ENCODE measurements at places on chromosomes 13 and 19.
A peak's percentile ranks its signal among the peaks of the same experiment; 100 is the strongest.

DNA sequence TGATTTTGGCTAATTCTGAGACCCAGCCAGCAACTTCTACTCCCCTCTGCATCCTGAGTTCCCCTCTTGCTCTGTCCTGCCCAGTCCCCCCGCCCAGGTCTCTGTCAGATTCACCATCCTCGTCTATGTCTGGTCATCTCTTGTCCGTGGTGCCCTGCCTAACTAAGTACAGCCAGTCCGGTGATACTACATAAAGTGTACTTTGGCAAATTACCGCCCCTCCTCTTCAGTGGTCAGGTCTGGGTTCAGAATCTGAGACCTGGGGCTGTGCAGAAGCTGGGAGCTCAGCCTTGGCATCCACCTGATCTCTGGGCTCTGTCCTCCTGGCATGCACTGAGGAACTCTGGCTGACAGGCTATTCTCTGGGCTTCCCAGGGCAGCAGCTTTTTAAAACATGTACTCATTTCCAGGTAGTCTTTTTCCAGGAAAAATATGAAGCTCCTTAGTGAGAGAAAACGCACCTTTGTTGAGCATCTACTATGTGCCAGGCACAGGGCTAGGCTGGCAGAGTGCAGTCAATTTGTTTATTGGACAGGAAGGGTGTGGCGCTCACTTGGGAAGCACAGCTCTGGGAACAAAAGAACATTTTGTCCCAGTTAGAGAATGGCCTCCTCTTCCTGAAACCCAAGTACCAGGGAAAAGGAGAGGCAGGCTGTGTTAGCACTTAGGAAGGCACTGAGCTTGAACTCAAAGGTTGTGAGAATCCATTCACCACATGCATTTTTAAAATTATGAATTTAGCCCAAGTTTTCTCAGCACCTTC is 88.9 kb downstream of the TSHZ3 start:
- no peak for DNase-seq

GRCh38 chr19:17982430-17982829 is 15.5 kb downstream of the KCNN1 start:
- no peak for DNase-seq

GRCh38 chr13:25762795-25763377 is 288.9 kb downstream of the SHISA2 start:
- no peak for DNase-seq

DNA sequence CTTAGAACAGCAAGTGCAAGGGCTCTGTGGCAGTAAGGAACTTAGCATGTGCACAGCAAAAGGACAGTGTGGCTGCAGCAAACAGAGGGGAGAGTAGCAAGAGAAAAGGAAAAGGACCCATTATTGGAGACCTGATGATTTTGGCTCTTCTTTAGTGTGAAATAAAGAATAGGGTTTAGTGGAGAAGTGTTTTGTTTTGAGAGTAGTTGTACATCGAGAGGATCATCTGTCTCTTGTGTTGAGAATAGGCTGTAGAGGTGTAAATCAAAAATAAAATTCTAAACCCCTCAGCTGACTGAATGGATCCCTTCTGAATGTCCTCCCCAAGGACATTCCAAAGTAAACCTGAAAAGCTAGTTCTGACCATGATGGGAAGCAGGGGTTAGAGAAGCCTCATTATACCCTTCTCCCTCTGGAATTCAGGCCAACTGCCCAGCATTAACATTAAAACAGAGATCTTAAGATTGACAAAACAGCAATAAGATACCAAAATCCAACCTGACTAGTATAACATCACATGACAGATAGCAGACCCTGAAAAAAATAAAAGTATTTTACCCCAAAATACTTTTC is 73.6 kb upstream of the OBI1 start:
- DNase-seq = no peak

- no peak for DNase-seq
Observed at GRCh38 chr13:38395497-38395788, 45.8 kb downstream of the UFM1 start.

DNA sequence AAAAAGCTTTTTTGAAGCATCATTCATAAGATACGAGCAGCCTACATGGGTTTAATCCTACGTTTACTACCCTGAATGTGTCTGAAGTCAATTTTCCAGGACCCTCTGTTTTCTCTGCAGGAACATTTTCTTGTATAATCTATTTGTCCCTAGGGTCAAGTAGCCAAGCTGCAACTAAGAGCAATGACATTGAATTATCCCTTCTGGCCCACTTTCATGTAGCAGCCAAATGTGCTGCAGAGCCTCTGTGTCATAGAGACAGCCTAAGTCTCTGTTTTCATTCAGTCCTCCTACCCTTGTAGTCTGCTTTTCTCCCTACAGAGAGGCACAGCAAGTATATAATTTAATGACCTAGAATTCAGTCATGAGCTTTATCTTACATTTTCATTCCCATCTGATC is 82.1 kb downstream of the ZAR1L start:
- no peak for DNase-seq

DNA sequence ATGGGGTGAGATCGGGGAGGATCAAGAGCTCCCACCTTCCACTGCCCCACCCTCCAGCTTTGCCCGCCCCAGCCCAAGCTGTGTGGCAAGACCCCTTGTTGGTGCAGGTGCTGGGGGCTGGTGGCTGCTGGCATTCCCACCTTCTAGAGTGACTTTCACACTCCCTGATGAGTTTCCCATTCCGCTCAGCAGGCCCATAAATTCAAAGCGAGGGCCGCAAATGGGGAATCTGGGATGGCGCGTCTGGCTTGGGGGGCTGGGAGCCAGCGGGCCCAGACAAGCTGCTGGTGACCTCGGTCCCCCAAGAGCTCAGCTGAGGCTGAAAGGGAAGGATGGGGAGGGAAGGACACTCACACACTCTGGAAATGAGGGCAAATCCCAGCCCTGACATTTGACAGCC is 110.3 kb downstream of the GADD45B start:
- DNase-seq = no peak

- DNase-seq = no peak
Observed at GRCh38 chr13:25429466-25429865, 57.7 kb downstream of the ATP8A2 start.

- peak; percentile 71 for DNase-seq
Observed at GRCh38 chr19:1069009-1069779, 2.2 kb downstream of the ARHGAP45 start.

DNA sequence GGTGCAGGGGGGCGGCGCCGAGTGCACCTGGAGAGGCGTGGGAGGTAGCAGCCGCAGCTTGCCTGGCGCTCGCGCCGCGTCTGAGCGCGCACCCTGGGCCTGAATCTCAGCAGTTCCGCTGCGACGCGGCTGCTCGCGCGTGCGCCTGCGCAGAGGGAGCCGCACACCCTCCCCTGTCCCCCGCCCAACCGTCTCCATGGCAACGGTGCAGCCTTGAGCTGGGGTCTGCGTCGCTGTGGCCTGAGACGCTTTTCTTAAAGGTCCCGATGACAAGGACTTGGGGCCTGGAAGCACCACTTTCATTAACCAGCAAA is at the start of gene PNMA8B:
Gene PNMA8B (minus strand): TSS at position 82 of the 314 bp plus-strand sequence. CDS start 402 bp downstream, outside the sequence.
- no peak for DNase-seq

DNA sequence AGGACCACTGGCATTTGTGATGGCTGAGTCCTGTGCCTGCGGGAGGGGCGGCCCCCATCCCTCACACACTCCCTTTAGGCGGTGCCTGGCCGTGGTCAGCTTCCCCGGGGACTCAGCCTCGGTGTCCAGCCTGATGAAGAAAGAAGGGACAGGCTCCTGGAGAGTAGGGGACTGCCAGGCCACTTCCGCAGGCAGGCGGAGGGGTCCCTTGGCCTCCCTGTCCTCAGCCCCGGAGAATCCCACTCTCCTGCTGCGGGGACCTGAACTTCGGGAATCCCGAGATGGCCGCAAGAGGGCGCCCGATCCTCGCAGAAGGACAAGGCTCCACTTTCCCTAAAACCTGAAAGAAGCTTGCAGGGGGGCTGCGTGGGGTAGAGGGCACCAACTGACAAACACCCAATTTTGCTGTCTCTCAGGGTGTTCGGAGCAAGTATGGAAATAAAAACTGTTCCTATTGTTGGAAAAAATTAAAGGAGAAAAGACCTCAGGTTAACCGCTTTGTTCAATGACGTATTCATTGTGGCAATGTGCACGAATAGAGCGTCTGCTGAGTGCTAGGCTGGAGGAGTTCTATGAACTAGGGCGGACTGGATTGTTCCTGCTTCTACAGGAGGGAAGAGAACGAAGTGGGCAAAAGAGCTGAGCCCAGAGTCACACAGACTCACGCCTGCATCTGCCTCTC is 297.3 kb downstream of the ZNF536 start:
- DNase-seq = no peak

GRCh38 chr19:10061717-10062310 is 24.3 kb upstream of the SHFL start:
- DNase-seq = no peak

- no peak for DNase-seq
Observed at GRCh38 chr19:55591555-55591954, 7.8 kb downstream of the FIZ1 start.

GRCh38 chr19:49862391-49863253 is 4.8 kb downstream of the PNKP start:
- no peak for DNase-seq

GRCh38 chr13:95955255-95955654 is 97.9 kb downstream of the UGGT2 start:
- no peak for DNase-seq

DNA sequence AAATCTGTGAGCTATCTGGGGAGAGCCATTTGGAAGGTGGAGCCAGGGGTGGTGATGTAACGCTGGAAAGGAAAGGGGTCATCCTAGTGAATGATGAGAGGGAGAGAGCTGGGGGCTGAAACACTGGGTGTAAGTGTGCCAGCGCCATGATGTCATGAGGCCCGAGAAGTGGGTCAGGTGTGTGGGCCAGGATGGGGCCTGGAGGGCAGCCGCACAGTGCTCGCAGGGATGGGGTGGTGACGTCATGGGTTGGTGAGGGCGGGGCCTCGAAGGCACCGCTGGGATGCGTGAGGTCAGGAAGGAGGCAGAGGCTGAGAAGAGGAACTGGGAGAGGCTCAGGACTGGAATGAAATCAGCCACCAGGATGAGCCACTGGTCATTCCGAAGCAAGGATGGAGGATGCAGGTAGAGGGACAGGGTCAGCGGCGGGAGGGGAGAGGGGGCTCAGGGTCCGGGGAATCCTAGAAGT is 4.4 kb downstream of the CCDC61 start:
- no peak for DNase-seq

DNA sequence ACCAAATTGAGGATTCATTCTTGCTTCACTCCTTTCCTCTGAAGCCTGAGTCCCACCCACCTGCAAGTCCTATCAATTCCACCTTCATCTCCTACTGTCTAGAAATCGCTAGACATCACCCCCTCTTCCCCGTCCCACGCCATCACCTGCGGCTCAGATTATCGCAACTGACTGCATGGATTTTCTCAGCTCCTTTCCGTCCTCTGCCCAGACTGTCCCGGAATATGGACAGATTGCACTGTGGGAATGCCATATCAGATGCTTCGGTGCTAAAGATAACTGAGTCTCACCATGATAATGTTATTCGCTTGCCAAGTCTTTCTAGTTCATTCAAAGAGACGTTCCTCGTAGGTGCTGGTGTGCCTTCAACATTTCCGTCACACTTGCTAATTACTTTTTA is 66.4 kb upstream of the USP29 start:
- no peak for DNase-seq

DNA sequence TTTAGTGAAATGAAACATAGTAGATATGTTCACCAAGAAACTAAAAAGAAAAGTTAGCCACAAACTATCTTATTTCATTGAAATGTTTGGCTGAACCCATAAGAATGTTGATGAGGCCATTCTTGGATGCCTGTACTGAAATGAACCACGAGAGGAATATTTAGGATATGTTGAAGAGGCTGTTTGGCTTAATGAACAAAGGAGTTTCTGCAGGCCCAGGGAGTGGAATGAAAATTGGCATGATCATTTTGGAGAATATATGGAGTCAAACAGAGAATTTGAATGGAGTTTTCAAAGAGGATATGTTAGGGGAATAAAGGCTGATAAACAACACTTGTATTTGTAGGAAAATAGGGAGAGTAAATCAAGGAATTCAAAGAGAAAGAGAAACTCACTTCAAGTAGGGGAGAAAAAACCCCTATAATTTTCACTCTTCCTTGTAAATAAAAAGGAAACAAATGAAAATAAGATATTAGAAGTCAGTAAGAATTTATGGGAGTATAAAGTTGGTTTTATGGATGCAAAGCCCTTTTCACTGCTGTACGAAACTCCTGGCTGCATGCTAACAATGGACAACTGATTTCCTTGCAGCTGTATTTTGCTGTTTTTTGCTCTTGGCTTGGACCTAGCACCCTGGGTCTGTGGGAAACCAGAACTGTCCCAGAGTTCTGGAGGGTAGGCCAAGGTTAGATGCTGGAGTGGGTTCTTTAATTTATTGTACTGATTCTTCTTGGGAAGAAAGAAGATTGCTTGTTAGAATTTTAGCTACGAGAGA is 36.5 kb downstream of the KL start:
- no peak for DNase-seq

DNA sequence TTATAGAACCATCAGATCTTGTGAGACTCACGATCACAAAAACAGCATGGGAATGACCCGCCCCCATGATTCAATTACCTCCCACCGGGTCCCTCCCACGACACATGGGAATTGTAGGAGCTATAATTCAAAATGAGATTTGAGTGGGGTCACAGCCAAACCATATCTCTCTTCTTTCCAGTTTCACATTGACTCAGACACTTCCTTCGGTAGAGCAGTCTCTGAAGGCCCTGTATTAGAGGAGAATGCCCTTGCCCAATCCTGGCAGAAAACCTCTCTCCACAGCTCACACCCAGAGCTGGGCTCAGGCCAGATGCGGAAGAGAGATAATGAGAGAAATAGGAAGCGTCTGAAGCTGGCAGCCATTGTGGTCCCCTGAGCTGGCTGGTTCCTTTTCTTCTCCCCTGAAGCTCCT is 72.4 kb upstream of the CLDN10 start:
- no peak for DNase-seq

DNA sequence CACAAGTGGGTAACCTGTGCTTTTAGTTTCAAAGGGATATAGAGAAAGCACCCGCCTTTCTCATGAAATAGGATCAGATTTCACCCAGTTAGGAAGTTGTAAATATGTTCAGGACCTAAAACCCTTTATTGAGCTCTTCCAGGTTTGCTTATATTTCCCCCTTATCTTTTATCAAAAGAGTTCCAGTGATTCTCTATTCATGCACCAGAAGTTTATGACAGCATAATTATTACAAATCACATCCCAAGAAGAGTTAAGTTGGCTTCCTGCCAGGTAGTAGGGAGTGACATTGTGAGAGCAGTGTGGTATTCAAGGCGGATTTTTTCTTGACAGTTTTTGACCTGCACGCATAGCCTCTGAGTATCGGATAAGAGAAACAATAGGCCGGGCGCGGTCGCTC is 190.3 kb downstream of the STK24 start:
- DNase-seq = no peak

- DNase-seq = no peak
Observed at GRCh38 chr19:34189917-34190425, 17.7 kb downstream of the LSM14A start.

- DNase-seq = peak; percentile 56
Observed at GRCh38 chr13:113148940-113149503, 9.4 kb upstream of the PROZ start.

DNA sequence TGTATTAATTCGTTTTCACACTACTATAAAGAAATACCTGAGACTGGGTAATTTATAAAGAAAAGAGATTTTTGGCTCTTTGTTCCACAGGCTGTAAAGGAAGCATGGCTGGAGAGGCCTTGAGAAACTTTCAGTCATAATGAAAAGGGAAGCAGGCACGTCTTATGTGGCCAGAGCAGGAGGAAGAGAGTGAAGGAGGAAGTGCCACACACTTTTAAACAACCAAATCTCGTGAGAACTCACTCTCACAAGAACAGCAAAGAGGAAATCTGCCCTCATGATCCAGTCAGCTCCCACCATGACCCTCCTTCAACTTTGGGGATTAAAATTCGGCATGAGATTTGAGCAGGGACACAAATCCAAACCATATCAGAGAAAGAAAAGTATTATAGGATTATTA is 1255.9 kb upstream of the MIR17HG start:
- DNase-seq = no peak

- DNase-seq = no peak
Observed at GRCh38 chr13:28655561-28655960, 3.4 kb upstream of the POMP start.
